Neural progenitor cell (in vitro differentiated cells): ENCODE measurements at places on chromosomes 3 and 15.

- DNase-seq, result no peak
Measured at GRCh38 chr15:73322665-73323373, 45.9 kb downstream of the HCN4 start.

DNA sequence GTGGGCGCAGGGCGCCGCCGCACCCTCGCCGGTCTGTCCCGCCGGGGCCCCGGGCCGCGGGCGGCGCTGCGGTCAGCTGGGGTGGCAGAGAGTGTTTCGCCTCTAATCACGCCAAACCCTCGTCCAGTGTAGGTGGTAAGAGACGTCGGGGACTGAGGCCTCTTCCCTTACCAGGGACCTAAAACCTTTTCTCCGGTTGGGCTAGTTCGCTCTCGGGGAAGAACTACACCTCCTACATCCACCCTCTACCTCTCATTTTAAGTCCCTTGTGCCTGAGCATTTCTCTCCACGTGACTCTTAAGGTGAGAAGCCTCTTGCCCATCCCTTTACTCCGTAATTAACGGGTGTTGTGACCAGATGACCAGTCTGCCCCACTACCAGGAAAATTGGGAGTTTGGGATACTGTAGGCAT lies 520 bp downstream of the TMEM42 start:
- DNase-seq, result no peak

DNA sequence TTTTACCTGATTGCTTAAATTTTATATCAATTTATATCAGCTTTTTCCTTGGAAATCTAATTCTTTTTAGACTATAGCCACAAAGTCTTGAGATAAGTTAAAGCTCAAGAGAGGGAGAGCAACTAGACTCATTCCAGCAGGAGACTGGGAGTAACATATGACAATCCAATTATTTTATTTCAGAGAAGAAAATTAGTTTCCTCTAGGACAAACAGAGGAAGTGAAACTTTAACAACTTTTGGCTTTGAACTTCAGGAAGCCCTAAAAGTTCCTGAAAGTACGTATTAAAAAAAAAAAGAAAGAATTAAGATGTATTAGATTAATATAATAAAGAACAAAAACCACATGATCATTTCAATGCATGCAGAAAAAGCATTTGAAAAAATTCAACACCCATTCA lies 13.9 kb upstream of the UBE2E2 start:
- DNase-seq, result no peak

DNA sequence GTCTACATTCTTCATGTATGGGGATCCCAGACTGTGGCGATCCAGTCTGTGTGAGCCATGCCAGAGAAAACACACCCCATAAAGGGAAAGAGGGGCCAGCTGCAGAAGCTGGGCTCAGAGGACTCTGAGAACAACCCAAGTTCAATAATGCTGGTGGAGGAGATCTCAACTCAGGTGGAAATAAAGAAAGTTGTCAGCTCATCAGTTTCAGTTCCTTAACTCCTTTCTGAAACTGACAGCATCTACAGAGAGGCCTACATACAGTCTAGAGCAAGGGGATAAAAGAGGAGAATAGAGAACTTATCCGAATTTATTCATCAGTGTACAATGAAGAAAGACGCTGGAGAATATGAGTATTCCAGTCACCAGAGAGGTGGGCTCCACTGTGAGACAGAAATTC lies 77.0 kb downstream of the NTRK3 start:
- DNase-seq, result no peak

GRCh38 chr3:169579116-169579710 lies 84.3 kb downstream of the MECOM start:
- peak; percentile 69 for DNase-seq

DNA sequence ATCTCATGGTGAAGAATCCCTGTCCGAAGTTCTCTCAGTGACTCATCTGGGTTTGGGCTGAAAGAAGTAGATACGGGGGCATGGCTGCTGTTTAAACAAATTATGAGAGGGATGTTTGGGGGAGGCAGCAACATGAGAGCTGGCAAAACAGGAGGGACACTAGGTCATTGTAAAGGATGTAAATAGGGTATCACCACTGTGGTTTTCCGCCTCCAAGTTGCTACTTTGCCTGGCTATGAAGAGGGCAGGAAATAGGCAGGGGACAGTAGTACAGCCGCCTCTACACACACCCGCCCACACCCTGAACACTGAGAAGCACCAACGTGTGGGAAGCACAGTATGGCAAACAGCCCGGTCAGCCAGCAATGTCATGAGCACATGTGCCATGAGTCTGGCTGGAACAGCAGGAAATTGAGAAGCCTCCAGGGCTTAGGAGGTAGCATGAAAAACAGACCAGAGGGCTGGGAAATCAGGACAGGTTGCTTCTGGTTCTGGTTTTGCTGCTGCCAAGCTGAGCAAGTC lies 17.1 kb downstream of the HEXA start:
- DNase-seq, result no peak

DNA sequence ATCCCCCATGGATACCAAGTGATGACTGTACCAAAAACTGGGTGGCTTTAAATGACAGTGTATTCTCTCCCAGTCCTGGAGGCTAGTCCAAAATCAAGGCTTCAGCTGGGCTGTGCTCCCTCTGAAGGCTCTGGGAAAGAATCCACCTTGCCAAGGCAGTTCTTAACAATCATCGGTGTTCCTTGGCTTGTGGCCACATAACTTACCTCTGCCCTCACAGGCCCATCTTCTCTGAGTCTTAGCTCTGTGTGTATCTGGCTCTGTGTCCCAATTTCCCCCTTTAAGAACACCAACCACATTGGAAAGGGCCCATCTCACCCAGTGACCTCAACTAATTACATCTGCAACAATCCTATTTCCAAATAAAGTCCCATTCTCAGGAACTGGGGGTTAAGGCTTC lies 503.0 kb upstream of the PROK2 start:
- DNase-seq, result no peak

DNA sequence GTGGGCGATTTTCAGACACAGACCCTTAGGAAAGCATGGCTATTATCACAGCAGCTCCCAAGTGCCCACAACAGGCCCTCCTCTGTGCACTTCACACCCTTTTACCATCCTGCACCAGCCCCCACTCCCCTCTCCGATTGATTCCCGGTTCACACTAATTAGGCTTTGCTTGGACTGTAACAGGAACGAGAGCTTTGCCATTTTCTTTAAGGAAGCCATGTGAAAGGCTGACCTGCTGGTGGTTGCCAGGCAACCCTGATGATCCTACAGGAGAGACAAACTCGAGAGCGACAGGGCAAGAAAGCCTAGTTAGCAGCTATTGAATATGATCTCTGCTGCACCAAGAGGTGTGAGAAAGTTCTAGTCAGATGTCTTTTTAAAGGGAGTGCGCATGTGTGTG lies 28.2 kb upstream of the DET1 start:
- DNase-seq, result peak; percentile 69

- DNase-seq, result no peak
Measured at GRCh38 chr3:152334761-152335160, 66.0 kb downstream of the MBNL1 start.

DNA sequence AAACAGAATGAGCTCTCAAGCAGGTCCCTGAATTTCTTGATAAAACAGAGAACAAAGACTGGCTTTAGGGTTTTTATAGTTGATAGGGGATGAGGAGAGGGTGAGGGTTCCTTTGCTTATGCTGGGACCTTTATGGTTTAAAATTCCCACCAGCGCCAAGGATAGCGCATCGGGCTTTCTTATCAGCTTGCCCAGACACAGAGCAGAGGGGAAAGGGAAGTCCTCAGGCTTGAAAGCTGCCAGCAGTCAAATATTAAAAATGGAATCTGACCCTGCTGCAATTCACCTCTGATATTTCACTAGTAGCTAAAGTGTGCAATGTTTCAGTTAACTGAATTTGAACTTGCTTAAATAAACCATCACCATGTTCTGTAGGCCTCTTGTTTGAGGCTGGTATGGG lies 55.0 kb upstream of the EPHA3 start:
- DNase-seq, result no peak

- no peak for DNase-seq
Measured at GRCh38 chr3:194637541-194638400, 4.6 kb upstream of the TMEM44 start.

DNA sequence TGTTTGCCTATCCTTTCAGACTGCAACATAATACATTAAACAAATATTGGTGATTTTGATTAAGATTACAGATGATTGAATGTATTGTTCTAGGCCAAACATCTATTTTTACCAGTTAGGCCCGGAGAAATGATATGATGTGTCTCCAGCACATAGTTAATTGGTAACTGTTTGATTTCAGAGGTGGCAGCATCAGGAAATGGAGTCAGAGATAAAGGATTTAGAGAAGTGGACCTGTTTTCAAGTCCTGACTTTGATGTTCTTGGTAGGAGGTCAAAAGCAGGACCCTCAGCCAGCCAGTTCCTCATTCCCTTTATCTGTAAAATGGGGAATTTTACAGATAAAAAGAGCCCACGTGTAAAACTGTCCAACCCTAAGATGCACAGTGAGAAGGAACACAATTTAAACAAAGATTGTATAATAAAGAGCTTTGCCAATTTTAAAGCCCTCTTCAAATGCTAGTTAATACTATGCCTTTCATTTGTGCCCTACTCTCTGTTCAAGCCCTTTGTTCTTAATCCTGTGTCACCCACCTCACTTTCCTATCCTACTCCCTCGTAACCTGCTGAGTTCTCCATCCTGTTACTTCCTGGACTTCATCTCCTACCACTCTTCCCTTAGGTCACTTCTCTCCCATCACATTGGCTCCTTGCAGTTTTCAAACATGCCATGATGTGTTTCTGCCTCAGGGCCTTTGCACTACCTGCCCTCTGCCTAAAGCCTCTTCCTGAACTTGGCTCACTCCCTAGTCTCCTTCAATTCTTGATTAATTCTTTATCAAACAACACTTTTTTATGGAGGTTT lies 2.5 kb downstream of the TMEM212 start:
- DNase-seq, result no peak

DNA sequence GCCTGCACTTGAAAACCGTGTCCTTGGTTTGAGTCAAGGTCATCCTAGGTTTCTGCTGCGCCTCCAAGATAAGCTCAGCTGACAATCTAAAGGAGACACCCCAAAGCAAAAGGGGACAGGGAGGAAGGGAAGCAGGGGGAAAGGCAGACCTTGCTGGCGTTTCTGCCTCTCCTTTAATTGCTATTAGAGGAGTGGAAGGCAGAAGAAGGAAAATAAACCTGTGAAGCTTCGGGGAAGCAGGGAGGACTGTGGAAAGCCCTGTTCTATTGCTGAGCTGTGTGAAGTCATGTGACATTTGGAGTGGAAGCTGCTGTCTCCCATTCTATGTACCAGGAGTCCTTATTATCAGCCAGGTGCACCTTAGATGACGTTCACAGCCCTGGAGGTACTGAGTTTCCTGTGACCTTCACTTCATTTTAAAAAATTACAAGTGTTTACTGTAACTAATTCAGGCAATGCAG lies 21.5 kb upstream of the CHD2 start:
- DNase-seq, result no peak

DNA sequence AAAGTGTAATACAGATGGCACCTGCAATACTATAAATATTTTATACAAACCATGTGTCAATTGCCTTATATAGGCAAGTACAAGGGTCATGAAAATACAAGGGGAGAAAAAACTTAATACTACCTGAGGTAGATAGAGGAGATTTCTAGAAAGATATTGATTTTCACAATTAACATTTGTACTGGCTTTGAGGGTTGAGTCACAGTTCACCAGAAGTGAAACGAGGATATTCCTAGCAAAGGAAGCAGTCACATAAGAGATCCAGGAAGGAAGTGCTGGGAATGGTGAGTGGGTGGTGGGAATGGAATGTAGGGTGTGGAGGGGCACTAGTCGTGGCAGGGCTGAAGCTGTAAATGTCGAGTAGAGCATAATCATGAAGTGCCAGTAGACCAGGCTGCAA lies 108.7 kb downstream of the P2RY1 start:
- DNase-seq, result no peak

DNA sequence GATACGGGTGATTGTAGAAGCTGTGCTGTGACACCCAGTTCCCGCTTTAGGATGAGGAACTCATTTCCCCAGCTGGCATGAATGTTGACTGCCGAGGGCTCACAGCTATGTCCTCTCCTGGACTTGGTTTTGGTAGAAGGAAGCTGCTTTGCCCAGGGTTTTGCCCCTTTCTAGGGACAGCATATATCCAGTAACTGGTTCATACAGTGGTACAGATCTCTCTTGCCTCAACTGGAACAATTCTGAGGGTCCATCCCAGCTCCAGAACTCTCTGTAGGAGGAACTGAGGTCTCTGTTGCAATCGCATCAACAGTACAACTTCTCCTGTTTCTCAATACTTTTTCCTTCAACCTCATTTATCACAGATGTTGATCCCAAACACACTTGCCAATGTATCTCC lies 54.5 kb upstream of the FNDC3B start:
- no peak for DNase-seq

- DNase-seq, result no peak
Measured at GRCh38 chr3:130490241-130490640, 26.7 kb upstream of the COL6A6 start.

GRCh38 chr15:42728972-42729371 lies 8.0 kb downstream of the CDAN1 start:
- no peak for DNase-seq

DNA sequence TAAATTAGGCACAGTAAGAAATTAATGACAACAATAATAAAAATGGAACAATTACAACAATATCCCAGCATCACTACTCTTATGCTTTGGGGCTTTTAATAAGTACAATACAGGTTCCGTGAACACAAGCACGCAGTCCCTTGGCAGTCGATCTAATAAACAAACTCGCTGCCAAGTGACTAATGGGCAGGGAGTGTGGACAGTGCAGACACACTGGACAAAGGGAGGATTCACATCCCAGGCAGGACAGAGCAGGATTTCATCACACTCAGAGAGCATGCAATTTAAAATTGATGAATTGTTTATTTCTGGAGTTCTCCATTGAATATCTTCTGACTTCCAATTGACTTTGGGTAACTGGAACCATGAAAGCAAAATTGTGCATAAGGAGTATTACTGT lies 524.1 kb upstream of the CFAP20DC start:
- DNase-seq, result no peak

DNA sequence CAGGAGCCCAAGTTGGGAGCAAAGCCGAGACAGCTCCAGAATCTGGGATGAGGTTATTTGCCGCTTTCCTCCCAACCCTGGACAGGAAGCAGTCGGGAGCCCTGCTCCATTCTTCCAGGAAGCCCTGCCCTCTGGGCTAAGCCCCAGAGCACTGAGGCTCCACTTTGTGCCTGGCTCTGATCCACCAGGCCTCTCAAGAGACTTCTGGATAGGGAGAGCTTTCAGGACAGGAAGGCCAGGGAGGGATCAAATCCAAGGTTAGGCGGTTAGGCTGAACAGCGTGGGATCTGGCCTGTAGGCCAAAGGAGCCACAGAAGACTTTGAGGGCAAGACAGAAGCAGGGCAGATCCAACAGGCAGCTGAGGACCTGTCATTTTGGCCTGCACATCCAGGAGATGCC lies 835 bp downstream of the STOML1 start:
- peak; percentile 15 for DNase-seq

- no peak for DNase-seq
Measured at GRCh38 chr15:100905850-100906249, 13.3 kb upstream of the LRRK1 start.

DNA sequence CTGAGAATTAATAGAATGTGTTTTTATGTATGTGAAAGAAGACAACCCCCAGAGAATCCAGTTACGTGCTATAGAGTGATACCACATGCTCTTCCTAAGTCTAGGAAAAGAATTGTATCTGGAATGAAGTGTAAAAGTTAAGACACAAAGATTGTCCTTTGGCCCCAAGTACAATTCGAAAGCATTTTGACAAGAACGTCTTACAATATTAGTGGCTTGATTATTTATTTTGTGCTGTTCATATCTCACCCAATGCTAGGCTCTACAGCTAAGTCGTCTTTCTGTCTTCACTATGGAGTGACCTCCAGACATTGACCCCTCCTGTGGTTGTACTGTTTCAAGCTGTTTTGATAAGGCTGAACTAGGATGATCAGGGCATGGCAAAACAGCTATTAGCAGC lies 345.7 kb upstream of the C2CD4B start:
- DNase-seq, result no peak
